ENCODE measurements at places on chromosomes 5 and 9. TPM values are rescaled to one million over a fixed set of nuclear protein-coding genes. Genes with fewer than 3 reads are reported as not detected.

TBC1D13 gene
- polyA plus RNA-seq = 30.7 TPM

MLLT3 gene
- 3.2 TPM for polyA plus RNA-seq

RUFY1 gene
- polyA plus RNA-seq = 53.7 TPM

PDCD1LG2 gene
- polyA plus RNA-seq = 0.18 TPM

GDNF gene
- not detected for polyA plus RNA-seq

LVRN gene
- not detected for polyA plus RNA-seq

TMEM174 gene
- not detected for polyA plus RNA-seq

C9 gene
- not detected for polyA plus RNA-seq

BDP1 gene
- polyA plus RNA-seq = 20.8 TPM

SLC28A3 gene
- polyA plus RNA-seq = not detected

TRMT10B gene
- polyA plus RNA-seq = 20.0 TPM

MATR3 gene
- polyA plus RNA-seq = 346 TPM

SPINK6 gene
- not detected for polyA plus RNA-seq

SHC3 gene
- polyA plus RNA-seq = not detected

Data from IgD-negative memory B cell (primary cell).